ENCODE measurements at places on chromosomes 1 and 21. TPM values are rescaled to one million over a fixed set of nuclear protein-coding genes. Genes with fewer than 3 reads are reported as not detected.

Gene EFNA3
- 0.92 TPM for total RNA-seq

Gene BRDT
- total RNA-seq: not detected

Gene PRAMEF13
- not detected for total RNA-seq

Gene ALPL
- 3.8 TPM for total RNA-seq

Gene ETV3L
- not detected for total RNA-seq

Gene RGS8
- total RNA-seq: 0.10 TPM

DNA sequence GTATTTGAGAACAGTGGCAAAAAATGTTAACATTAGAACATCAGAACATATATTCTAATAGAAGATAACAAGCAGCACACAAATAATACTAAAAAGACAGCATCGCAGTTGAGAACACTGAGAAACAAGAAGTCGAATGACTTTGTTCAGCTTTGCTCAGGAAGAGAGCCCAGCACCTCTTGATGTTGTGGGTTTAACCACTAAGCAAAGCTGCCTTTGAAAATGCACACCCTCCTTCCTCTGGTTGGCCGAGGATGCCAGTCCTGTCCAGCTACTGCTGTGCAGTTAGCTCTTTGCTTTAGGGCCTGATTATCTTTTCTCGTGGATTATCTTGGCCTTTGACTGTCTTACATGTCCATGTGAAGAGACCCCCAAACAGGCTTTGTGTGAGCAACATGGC lies 60.5 kb downstream of the SPATA46 start:
- DNase-seq: no peak

DNA sequence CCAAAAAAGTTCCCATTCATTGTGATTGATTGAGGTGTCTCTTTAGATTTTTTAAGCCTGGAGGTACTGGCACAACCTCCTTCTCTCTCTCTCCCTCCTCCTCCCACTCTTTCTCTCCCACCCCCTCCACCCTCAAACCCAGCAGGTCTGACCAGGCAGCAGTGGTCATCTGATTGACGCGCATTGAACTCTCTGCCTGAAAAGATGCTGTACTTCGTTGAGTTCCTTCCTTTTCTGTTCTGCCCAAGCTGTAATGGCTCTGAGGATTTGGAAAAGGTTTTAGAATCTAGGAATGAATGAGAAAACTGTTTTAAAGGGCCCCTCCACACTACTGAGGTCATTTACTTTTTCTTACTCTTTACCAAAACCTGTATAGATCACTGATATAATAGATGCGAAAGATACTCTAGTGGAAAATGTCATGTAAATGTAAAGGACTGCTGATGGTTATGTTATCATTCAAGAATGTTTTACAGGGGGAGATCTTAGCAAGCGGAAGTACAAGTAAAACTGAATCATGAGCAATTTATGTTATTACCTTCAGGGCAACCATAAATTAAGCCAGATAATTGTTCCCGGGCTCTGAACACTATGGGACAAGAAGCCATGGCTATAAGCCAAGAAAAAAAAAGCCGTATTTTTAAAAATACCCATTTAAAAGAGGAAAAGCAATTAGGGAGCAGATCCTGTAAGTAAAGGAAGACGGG lies 25.2 kb upstream of the DYRK1A start:
- no peak for DNase-seq

DNA sequence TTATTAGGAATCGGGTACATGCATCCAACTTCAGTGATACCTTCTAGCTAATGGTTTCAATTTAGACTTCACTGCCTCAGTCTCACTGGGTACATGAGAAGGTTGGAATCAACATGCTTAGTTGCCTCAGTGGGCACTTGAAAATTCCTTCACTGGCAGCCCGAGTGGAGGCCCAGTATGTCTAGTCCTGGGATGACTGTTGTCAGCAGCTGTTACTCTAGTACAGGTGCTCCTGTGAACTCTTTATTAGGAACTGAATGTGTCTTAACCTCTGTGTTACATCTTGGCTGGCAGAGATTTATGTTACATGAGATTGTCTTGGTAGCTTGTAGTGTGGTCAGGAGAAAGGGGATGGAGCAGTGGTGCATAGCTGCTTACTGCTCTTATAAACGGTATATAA lies 13.4 kb downstream of the PLA2G2E start:
- no peak for DNase-seq

- no peak for DNase-seq
These were observed 85.8 kb downstream of the GLIS1 start for GRCh38 chr1:53653200-53653575.

GRCh38 chr1:109799445-109799844 lies 35.7 kb upstream of the EPS8L3 start:
- no peak for DNase-seq

DNA sequence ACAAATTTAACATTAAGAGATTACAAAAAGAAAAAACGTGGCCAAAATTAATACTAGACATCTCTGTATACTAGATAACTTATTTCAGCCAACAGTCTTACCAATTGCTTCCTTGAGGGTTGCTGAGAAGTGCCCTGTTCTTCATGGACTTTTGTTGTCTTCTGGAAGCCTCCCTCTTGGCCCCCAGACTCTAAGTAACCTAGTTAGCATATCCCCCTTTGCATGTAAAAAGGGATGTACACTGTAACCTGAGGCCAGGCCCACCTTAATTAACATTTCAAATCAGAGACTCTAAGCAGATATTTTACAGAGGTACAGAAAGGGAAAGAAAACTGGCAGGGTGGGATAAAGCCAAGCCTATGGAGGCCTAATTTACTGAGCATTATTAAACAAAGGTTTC lies 1047.3 kb downstream of the ADGRL2 start:
- no peak for DNase-seq

GRCh38 chr1:77825131-77825709 lies 45.8 kb downstream of the MIGA1 start:
- DNase-seq: peak; percentile 83

DNA sequence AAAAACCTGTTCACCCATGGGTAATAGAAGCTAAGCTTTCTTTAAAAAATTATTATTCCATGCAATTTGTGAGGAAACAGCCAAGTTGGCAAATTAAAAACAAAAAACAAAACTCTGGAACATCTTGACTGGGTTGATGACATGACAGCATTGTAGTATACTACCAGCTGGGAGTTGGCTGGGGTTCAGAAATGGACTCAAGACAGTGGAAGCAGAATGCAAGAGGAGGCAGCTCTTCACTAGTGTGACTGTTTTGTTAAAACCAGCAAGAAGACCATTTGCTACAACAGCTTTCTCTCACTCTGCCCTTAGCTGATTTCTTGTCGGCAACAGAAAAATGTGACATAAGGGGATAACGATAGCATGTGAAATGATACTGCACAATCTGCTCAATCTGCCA lies 1298.9 kb upstream of the ADGRL4 start:
- DNase-seq: peak; percentile 8

GRCh38 chr1:47179988-47180563 lies 9.8 kb downstream of the PDZK1IP1 start:
- no peak for DNase-seq

GRCh38 chr21:40759061-40759460 lies 87.9 kb downstream of the DSCAM start:
- no peak for DNase-seq

- peak; percentile 70 for DNase-seq
These were observed 104.4 kb downstream of the PCBP3 start for GRCh38 chr21:45747802-45748445.

- peak; percentile 24 for DNase-seq
These were observed 826 bp upstream of the CA14 start for GRCh38 chr1:150256554-150257341.

- DNase-seq: no peak
These were observed 214.1 kb upstream of the USP24 start for GRCh38 chr1:55428944-55429931.

DNA sequence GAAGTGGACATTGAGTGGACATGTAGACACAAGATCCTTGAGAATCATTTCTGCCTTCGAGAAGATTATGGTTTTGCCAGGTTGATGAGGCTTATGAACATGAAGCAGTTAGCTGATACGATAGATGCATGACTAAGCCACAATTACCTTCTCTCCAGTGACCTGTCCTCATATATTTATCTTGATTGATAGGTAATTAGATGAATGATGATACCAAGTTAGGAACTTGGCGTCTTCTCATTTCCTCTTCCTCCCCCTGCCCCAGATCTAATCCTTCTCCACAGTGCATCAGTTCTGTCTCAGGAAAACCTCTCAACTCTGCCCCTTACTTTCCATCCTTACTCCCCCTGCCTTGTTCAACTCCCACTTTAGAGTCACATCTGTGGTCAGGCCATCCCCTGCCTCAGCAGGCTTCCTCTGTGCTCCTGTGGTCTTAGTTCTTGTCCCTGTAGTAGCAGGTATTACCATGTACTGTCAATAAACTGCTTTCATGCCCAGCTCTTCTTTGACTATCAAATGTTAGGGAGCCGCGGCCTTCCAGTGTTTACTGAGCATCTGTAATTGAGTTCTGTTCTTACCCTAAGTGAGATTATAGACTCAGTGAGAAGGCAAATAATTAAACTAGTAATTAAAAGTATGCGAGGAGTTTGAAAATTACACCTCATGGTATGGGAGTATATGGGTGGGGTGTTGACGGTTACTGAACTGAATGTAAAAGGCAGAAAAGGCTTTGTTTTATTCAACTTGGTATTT lies 5.1 kb downstream of the ST6GALNAC3 start:
- no peak for DNase-seq

- peak; percentile 78 for DNase-seq
These were observed 96.4 kb downstream of the SSBP3 start for GRCh38 chr1:54309631-54310366.

- peak; percentile 29 for DNase-seq
These were observed 43.4 kb upstream of the RHOU start for GRCh38 chr1:228691926-228692325.

DNA sequence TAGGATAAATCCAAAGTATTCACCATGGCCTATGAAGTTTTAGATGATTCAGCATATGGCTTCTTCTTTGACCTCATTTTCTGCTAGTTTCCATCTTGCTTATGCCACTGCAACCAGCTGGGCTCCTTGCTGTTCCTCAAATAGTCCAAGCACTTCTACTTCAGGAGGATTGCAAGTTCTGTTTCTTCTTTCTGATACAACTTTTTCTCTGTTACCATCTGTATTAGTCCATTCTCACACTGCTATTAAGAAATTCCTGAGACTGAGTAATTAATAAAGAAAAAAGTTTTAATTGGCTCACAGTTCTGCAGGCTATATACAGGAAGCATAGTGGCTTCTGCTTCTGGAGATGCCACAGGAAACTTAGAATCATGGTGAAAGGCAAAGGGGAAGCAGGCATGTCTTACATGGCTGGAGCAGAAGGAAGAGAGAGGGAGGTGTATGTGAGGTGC lies 20.3 kb downstream of the PTGS2 start:
- no peak for DNase-seq

Data from tongue (tissue), 3 donors.